ENCODE measurements at places on chromosomes 2 and 18.
A peak's percentile ranks its signal among the peaks of the same experiment; 100 is the strongest.

GRCh38 chr2:11375025-11375688 lies 30.7 kb upstream of the ROCK2 start:
- DNase-seq: no peak

GRCh38 chr18:62784966-62785413 lies 69.6 kb downstream of the PHLPP1 start:
- no peak for DNase-seq

DNA sequence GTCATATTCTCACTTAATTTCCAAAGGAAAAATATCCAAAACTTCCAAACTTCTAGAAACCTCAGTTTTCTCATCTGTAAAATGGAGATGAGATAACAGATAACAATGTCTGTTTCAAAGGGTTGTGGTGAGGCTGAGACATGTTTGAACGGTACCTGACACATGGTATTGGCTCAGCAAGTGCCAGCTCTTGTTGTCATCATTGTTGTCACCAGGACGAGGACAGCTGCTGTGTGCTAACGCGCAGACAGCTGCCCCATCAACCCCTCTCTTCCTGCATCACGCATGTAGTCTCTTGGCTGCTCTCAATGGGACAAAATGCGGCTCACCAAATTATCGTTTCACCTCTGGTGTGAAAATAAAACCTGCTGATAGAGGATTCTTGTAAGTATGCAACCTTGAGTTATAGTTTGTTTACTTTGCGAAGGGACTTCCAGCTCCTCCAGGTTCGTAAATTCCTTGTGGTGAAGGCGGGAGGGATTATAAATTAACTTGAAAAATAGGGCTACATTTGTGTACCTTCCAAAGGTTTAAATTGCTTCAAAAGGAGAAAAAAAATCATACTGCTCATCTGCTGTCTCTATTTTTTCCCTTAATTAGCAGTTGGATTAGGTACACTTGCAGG lies 605.4 kb downstream of the BCL11A start:
- DNase-seq: no peak

GRCh38 chr18:50590593-50590992 lies 30.7 kb downstream of the MAPK4 start:
- DNase-seq: no peak

GRCh38 chr2:230540332-230540731 lies 124.3 kb downstream of the SP100 start:
- DNase-seq: no peak

DNA sequence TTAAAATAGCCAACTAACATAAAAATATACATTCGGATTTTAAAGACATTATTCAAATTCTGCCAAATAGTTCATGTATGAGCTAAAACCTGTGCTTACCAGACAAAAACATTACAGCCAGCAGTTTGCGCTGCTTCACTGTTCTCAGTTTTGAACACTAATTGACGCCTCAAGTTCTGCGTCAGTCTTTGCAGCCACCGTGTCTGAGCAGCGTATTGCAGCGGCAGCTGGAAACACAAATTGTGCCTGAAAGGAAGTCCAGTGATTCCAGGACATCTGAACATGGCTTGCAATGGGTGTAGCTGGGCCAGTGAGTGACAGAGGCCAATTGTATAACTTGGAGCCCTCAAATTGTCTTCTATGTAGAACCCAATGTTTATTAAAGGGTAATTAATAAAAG lies 267.6 kb downstream of the TFCP2L1 start:
- no peak for DNase-seq

DNA sequence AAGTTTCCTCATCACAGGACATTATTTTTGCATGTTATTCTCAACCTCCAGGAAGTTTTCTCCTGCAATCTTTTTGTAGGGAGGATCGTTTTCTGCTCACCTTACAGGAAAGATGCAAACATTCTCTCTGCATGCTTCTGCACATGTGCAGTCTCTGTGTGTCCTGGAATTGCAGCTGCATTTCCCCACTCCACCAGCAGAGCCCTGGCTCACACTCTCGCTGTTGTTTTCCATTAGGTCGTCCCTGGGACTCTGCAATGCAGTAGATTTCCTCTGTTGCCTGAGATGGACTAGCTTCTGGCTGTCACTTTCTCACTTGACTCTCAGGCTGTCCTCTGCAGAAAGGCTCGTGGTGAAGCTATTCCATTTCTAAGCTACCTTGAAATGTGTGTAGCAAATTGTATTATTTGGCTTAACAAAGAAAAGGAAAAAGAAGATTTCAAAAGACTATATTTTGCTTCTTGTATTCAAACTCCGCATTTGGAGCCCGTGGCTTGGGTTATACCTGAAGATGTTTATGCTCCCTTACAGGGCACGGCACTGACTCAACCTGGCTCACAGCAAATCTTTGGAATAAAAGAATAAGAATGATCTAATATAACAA lies 346.7 kb downstream of the RAD51AP2 start:
- no peak for DNase-seq

DNA sequence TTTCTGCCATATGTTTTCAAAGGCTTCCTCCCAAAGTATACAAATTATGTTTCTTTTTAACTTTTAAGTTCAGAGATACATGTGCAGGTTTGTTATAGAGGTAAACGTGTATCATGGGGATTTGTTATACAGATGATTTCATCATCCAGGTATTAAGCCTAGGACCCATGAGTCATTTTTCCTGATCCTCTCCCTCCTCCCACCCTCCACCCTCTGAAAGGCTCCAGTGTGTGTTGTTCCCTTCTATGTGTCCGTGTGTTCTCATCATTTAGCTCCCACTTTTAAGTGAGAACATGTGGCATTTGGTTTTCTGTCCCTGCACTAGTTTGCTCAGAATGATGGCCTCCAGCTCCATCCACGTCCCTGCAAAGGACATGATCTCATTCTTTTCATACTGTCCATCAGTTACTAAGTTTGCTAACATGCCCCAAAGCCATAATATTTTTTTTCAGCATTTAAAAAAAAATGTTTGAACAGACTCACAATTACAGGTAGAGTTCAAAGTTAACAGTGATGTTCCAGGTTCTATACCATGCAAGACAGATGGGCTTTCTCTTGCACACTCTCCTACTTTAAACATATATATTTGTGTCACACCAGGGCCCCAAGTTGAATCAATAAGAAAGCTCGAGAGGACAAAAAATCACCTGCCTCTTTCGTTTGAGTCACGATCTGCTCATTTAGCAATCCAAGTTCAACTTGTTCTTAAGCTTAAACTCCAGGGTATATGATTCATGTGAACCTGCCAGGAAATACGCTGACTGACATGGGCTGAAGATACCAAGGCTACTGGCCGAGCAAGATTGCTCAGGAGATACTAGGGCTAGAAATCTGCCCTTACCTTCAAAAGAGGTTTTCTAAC lies 77.6 kb downstream of the AP1S3 start:
- no peak for DNase-seq

GRCh38 chr2:81648370-81648769 lies 1343.8 kb upstream of the LRRTM1 start:
- DNase-seq: no peak

- DNase-seq: no peak
Observed at GRCh38 chr2:5742126-5742525, 49.9 kb downstream of the SOX11 start.

DNA sequence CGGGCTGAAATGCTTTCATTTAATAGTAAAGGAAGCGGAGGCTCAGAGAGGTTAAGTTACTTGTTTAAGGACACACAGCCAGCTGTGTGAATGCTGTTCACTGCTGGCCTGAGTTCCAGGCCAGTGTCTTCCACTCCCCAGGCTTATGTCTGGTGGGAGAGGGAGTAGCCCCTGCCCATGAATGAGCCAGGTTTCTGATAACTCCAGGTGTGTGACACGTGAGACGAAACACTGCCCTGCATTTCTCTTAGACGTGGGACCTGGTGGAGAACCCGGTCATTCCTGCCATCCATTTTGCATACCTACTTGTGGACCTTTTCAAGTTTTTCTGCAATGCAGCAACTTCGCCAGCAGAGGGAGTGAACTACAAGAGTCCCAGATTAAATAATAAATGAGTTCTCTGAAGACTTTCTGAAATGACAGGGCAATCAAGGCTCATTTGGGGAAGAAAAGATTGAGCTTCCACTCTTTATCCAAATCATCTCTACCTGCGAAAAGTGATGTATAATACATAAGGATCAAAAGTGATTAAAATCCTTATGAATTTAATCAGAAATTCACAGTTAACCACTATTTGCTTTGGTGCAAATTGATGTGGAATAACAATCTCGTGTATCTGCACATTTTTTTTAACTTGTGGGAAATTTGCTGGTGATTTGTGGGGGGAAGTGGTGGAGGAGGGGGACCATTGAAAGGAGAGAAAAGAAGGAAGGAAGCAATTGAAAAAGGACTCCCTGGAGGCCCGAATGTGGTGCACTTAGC lies 79.4 kb upstream of the ASB18 start:
- peak; percentile 48 for DNase-seq

- DNase-seq: no peak
Observed at GRCh38 chr2:65834771-65835475, 402.5 kb upstream of the SPRED2 start.

- DNase-seq: no peak
Observed at GRCh38 chr2:24272161-24272802, 88.1 kb downstream of the ITSN2 start.

GRCh38 chr2:74910245-74910644 lies 48.2 kb upstream of the POLE4 start:
- no peak for DNase-seq

GRCh38 chr2:212428681-212429478 lies 109.7 kb downstream of the ERBB4 start:
- no peak for DNase-seq

GRCh38 chr18:58845928-58846724 lies 18.6 kb upstream of the ZNF532 start:
- no peak for DNase-seq

DNA sequence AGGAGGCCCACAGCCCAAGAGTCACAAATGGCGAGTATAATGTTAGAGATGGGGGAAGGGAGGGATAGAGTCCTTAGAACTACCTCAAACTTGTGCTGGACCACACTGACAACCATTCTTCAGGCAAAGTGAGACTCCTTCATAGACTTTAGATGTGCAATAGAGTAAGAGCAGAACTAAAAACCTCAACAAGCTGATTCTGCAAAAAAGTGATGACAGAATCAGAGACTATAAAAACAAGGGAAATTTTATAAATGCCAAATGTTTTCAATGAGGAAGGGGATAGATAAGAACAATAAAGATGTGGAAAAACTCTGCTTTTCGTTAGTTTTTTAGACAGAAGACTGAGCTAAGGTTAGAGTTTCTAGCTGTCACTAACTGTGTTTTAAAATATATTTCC lies 17.7 kb downstream of the SMC6 start:
- DNase-seq: no peak

GRCh38 chr2:218193701-218194100 lies 23.3 kb upstream of the ARPC2 start:
- no peak for DNase-seq

DNA sequence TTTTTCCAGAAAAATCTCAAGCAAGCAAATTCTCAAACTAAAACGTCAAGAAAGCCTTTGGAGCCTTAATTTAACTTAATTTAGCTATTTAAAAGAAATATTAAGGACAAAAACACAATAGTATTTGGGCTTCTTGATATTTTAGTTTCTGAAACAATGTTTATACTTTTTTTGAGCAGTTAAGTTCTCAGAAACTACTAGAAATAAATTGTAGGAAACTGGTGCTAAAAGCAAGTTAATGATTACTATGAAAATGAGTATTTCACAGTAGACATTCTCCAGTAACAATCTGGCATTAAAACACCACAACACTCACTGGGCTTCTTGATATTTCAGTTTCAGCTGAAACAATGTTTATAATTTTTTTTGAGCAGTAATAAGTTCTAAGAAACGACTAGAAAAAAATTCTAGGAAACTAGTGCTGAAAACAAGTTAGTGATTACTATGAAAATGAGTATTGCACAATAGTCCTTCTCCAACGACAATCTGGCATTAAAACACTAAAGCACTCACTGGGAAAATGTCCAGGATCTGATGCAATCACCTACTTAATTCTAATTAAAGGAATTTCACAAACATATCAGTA lies 45.1 kb downstream of the TRAK2 start:
- DNase-seq: no peak

DNA sequence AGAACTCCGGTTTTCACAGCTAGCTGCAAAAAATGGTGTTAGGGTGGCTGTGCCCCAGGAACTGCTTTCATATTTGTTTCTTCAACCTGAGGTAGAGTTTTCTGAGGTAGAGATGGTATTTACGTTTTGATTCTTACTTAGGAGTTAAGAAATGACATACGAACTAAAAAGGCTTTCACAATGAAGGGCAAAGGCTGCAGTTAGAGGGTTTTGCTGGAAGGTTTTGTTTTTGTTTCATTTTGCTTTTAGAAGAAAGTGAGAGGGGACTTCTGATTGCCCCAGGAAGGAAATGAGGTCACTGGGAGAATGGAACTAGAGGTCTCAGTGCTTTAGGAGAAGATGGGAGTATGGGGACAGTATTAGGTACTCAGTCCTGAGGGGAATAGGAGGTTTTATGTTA lies 15.5 kb downstream of the CDCA7 start:
- no peak for DNase-seq

DNA sequence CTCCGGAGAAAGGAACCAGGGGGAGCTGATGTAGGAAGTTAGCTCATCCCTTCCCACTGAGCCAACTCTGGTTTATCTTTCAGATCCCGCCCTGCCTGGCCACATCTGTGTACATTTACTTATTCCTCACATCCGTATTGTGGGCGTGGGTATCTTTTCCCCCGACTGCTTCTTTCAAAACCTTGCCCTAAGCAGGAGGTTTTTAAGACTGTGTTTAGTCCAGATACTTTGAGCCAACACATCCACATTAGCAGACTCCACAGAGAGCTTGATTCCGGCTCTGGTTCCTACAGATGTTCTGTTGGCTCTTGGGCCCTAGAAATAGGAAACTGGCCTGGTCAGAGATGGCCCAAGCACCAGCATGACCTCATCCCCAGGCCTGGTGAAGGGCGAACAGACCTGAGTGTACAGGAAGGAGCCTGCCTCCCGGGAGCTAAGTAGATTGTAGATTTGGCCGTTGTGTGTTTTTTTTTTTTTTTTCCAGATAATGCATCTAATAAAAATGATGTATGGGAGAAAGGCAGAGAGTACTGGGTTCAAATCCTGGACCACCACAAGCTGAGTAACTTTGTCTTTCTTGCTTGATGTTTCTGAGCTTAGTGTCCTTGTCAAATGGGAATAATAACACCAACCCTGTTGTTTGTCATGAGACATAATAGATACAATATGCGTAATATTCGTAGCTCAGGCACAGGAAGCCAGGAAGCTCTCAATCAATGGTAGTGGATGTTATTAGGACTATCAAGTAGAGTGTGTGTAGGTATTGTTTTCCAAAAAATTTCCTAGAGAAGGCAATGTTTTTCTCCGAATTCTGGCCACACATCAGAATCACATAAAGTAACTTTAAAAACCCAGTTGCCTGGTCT lies 92.3 kb downstream of the PRKCE start:
- no peak for DNase-seq

GRCh38 chr2:209091056-209091455 lies 332.8 kb upstream of the MAP2 start:
- DNase-seq: no peak

DNA sequence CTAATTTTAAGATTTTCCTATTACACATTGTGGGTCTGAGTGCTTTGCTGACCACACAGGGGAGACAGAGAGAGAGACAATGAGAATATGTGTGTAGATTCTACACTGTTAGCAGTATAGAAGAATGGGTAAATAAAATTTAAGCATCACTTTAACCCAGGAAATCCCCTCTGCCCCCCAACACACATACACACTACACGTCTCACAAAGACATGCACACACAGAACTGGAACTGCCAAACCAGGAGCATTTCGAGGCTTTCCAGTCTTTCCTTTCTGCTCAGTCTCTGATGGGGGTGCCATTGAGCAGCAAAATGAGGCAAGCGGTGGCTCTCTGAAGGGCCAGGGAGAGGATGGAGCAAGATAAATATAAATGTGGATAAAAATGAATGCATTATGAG lies 2.5 kb downstream of the MERTK start:
- DNase-seq: peak; percentile 35

GRCh38 chr2:211944572-211944971 lies 594.0 kb downstream of the ERBB4 start:
- DNase-seq: no peak
